Stimulated activated CD8-positive, alpha-beta memory T cell treated with anti-CD3 and anti-CD28 coated beads, Interleukin-4, amount 100 ng/mL, for 48 hours (primary cell): ENCODE measurements at places on chromosomes 6 and 20.

DNA sequence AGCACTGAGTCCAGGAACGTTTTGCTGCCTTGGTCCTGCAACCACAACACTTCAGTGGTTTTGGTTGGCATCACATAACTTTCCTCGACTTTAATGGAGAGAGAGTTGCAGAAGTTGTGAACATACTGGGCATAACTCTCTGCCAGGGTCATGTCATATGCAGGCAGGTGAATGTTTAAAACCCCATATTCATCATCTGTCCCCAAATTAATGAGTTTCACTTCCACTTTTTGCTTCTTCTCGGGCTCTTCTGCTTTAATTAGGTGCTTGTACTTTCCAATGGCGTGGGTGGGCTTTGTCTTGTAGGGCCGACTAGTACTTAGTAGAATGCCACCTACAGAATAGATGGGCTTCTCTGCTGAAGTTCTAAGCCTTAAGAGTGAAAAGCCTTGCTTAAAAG is 45.2 kb upstream of the TFAP2A start:
- no peak for DNase-seq

DNA sequence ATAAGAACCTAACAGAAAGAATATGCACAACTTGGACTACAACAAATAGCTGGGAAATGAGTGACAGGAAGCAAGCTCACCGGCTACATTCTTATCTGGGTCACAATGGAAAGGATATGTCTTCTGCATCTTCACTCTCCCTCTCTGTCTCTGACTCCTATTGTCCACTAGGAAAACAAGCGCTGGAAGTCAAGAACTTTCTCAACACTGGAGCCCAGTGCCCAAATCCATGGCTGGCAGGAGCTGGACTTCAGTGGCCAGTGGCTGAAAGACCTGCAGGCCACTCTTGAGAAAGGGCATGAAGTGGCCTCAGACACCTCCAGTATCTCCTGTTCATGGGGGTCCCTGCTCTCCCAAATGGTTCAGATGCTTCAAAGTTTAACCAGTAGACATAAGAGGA is 62.0 kb downstream of the FAM50B start:
- DNase-seq, result no peak

DNA sequence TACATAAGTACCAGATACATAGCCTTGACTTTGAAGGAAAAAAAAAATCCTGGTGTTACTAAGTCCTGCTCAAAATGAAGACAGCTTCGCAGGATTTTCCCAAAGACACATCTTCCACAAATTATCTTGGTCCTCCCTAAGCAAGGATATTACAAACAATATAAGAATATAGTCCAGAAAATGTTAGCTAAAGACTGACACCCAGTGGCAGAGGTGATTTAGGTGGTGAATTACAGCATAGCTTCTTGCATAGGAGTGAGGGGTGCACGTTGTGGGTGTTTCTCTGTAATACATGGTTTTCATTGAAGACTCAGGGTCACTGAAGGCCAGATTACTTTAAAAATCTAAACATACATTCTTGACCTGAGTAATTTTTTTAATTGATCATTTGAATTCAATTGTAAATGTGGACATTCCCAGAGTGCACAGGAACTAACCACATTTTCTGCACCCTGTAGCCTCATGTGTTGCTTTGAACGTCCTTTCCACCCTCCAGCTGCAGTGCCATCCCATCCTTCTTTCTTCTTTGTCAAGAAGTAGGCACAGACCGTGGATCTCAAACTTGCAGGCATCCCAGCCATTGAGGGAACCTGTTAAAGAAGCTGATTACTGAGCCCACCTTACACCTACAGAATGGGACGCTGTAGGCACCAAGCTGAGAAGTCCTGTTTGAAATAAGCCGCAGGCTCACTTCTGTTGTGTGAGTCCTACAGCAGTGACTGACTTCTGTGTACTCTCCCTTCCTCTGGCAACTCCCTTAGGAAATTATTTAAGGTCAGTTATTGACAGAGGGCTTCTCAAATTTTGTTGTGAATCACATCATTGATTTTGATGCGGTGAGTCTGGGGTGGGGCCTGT is 102.6 kb downstream of the PERP start:
- no peak for DNase-seq

- no peak for DNase-seq
Observed at GRCh38 chr6:45772886-45773495, 242.7 kb downstream of the CLIC5 start.

DNA sequence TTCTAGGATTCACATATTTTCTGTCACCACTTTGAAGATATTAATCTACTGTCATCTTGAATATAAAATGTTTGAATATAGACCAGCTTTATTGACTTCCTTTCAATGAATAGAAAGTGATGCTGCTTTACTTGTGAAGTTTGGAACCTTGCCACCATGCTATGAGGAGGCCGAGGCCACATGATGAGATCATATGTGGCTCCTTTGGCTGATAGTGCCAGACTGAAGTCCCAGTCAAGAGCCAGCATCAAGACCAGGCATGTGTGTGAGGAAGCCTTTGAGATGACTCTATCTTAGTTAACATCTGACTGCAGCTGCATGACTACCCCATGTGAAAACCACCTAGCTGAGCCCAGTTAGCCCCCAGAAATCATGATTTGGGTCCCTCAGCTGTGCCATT is 169.5 kb downstream of the OTOR start:
- DNase-seq, result no peak

DNA sequence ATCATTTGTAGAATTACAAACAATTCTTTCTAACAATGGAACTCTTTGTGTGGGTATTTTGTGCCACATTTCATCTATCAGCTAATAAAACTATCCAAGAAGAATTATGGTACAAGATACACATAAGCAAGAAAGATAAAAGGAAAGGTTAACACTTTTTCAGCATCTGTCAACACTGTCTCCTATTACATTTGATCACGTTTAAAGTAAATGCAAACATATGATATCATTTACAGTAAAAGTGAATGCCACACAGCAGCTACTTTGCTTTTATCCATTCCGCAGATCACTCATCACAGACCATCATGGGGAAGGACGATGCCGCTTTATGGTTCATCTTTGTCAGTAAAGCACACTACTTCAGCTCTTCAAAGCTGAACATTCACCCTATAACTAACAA is 456.4 kb upstream of the MANEA start:
- DNase-seq, result no peak

DNA sequence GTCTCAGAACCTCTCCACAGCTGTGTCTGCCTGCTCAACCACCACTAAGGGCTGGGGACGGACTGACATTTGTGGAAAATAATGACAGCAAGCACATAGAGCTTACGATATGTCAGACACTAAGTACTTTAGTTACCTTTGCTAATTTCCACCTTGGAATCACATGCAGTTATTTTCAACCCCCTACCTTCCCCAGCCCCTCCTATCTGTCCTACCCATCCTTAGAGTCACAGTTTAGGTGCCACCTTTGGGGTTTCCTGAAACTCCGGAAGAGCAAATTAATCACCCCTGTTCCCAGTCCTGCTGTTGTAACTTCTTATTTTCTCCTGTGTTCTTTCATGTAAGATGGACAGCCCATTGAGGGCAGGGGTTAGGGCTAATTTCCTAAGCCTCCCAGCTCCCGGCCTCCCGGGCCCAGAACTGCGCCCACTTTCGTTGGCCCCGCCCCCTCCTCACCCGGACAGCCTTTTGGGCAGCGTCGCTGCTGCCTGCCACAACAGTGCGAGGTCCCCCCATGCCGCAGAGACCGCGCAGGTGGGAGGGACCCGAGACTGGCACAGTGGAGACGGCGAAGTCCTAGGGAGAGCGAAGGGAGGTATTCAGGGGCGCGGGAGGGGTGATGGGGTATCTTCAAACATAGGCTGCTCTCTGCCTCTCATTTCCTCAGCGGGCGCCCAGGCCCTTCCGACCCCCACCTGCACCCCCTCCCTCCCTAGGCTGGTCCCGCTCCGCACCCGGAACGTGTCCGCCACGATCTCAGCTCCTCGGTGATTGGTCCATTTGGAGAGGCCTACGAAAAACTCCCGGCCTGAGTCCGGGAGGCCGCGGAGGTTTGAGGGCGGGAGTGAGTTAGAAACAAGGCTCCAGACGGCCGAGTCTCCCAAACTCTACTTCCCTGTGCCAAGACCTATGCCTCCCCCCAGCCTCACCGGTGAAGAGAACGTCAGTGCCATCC is 1.1 kb downstream of the DDAH2 start:
- DNase-seq, result no peak

DNA sequence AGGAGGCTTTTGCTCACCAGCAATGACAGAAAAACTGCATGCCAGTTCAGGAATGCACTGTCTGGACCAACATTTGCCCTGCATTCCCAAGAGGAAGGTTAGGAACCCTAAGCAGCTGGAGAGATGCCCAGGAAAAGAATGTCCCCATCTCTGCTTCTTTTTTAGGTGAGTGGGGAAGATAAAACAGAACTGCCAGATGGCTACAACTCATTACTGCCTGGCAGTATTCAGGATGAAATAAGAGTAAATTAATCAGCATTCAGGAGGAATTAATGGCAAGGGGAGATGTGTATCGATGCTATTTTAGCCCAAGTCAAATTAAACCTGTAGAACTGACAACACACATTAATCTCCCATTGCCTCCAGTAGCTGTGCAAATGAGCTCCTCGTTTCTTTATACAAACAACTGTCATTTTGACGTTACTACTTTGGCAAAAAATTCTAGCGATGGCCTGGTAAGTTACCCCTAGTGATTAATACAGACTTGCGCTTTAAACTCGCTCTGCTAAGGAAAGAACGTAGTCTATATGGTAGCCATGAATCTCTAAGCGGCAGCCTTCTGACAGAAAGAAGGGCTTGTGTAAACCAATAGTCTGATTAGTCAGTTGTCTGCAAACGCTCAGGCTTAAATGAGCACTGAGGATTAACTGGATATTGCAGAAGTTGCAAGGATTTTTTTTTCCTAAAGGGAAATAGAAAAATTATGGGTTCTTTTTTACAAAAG is 16.7 kb upstream of the SMLR1 start:
- DNase-seq, result no peak

- DNase-seq, result peak; percentile 56
Observed at GRCh38 chr6:15417811-15418210, 171.9 kb downstream of the JARID2 start.

DNA sequence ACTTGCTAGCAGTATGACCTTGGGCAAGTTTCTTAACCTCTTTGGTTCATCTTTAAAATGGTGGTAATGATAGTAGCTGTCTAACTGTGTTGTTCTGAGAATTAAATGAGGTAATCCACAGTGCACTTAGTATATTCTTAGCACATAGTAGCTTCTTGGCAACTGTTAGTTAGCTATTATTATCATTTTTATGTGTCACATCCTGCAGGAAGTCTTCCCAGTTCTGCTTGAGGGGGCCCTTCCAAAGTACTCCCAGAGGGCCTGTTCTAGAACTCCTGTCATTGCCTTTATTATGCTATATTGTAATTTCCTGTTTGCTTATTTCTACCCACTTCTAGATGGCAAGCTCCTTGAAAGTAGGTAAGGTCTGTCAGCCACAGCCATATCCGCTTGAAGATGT is 30.6 kb downstream of the ANKS1A start:
- no peak for DNase-seq

DNA sequence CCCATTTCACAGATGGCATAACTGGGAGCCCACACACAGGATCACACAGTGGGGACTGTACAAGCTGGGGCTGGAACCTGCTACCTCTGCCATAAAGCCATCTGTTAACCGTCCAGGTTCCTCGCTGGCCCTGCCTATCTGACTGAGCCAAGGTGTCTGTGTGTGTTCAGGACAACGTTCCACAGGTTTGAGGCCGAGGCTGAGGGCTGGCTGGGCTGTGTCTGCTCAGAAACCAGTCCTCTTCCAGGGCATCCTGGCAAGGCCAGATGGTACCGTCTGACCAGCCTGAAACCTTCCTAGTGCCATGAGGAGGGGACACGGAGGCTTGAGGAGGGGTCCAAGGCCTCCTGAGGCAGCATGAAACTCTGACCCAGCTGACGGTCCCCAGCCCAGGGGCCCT is 150.6 kb downstream of the TAF4 start:
- no peak for DNase-seq

GRCh38 chr6:150409576-150410066 is 40.8 kb downstream of the IYD start:
- no peak for DNase-seq

- DNase-seq, result no peak
Observed at GRCh38 chr6:154605178-154605881, 94.8 kb upstream of the CNKSR3 start.

DNA sequence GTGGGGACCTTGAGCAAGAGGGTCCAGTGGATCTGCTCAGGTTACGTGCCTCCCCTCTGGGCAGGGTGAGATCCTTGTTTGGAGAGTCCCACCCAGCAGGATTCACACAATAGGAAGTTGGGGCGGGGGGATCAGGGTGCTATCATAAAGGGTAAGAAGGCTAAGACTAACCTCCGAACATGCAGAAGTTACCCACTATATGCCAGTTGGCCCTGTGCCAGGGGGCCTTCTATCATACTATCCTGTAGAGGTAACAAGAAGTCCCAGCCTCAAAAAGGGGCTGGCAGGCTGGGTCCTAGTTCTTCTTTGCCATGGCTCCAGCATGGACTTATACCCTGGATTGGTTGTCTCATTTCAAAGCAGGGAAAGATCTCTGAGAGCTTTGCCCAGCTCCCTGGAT is 94.1 kb downstream of the CDH26 start:
- no peak for DNase-seq

DNA sequence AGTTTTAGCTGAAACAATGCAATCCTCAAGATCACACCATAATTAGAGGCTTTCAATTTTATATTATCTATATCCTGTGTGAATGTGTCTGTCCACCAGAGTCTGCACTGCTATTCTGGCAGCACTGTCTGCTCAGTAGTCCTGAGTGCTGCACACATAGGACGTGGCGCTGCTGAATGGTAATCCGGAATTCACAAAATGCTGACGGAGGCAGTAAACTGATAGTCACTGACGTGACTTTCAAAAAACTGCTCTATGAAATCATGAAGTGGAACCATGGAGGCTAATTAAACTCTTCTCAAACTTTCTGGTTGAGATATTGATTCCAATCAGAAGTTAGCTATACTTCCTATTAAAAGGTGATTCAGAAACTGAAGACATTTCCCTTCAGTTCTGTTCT is 190.8 kb upstream of the NOX3 start:
- no peak for DNase-seq

- no peak for DNase-seq
Observed at GRCh38 chr6:158856261-158856660, 37.1 kb upstream of the EZR start.

- peak; percentile 57 for DNase-seq
Observed at GRCh38 chr20:38806855-38807655, 1.6 kb downstream of the PPP1R16B start.

GRCh38 chr6:28330041-28330440 is 5.9 kb downstream of the ZSCAN31 start:
- DNase-seq, result no peak

DNA sequence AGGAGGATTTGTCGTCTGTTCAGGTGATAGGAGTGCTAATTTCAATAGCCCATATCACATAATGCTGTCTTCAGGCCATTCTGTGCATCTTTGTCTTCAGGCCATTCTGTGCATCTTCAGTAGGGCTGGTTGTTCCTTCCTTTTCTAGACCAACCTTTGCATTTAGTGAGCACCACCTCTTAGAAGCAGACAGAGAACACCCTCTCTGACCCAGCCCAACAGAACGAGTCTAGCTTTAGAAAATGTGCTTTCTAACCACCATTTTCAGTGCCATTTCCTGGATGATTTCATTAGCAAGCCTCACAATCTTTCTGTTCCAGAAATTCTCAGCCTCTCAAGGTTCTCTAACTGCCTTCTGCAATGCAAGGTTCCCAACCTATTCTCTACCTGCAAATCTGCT is 215.3 kb upstream of the KCNQ5 start:
- DNase-seq, result no peak

- DNase-seq, result no peak
Observed at GRCh38 chr6:128171182-128171581, 270.3 kb upstream of the THEMIS start.
